ENCODE measurements at places on chromosomes 1 and 21. TPM values are rescaled to one million over a fixed set of nuclear protein-coding genes. Genes with fewer than 3 reads are reported as not detected.

- no peak for DNase-seq
Observed at GRCh38 chr1:174265282-174265681, 106.0 kb downstream of the RABGAP1L start.

The KLHDC8A gene
- 4.1 TPM for total RNA-seq

DNA sequence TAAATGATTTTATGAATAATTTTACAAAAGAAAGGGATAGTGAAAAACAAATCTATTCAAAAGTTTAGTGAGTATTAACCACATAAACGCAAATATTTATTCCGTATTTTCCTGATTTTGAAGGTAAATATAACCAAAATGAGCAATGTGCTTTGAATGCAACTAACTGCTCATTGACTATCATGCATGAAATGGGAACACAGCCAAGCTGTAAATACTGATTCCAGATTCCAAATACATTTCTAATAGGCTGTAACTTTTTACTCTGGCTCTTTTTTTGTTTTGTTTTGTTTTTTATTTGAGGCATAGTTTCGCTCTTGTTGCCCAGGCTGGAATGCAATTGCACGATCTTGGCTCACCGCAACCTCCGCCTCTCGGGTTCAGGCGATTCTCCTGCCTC, 41.8 kb downstream of the SELENOF start:
- DNase-seq, result no peak

DNA sequence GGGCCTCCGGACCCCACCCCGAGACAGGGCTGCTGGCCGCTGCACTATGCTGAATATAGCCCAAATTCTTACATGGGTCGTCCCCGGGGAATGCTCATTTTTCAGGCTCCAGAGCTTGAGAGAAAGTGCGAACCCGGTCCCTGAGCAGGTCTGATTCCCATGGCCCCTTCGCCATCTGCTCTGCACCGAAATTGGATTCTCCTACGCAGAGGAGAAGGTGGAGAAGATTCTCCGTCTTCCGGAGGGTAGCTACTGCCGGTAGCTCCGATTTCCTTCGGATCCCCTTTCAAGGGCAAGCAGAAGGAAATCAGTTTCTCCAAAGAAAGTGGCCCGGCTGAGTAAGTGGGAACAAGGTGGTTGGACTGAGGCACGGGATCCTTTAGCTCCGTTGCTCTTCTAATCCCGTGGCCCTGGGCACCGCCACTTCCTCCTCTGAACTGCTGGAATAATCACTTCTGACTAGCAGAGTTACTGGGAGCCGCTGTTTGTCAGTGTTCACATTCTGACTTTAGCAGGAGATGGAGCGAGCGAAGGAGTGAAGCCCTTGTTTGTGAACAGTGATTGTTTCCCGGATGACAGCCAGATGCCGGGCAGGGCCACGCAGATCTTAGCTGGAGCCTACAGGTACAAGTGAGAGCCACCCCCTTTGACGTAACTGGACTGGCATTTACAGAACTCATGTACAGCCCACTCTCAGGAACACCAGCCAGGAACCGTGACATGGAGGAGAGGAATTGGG, 1.1 kb upstream of the ZNF496 start:
- peak; percentile 22 for DNase-seq

DNA sequence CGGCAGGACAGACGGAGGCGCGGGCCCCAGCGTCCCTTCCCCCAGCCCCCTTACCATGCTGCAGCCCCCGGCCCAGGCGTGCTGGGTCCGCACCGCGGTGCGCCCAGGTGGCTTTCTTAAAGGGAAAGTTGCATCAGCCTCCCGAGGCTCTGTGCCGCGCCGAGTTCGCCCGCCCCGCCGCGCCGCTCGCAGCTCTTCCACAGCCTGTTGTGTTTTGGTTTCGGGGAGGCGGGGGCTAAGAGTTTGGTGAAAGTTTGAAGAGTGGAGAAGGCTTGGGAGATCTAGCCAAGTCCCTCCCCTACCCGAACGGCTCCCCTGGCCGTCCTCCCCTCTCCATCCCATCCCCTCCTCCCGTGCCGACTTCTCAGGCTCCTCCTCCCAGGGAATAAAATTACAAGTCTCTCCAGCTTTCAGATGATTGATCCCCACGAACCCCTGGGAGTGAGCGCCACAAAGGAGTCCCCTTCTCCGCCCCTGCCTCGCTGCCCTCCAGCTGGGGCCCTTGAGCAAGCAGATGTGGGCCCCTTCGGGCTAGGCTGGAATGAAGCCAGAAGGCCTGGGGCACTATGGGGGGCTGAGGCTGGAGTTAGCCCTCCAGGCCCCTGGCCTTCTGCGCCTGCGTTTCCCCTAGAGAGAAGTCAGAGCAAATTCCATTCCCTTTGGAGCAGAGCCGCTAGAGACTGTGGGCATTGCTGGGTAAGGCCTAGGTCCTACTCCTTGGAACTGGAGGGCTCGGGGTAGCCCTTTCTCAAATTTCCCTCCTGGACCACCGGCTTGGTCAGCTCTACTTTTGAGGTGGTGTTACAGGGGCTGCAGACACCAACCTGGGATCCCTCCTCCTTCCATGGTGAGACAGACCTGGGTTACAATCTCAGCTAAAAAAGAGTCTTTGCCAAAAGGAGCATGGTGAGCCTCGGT, at the start of gene SLC6A9:
Gene SLC6A9, minus strand, starts transcription at position 211 of the 918 bp plus-strand sequence. CDS start 7,185 bp downstream, outside the sequence.
- no peak for DNase-seq

The SELP gene
- total RNA-seq, result 30.3 TPM

DNA sequence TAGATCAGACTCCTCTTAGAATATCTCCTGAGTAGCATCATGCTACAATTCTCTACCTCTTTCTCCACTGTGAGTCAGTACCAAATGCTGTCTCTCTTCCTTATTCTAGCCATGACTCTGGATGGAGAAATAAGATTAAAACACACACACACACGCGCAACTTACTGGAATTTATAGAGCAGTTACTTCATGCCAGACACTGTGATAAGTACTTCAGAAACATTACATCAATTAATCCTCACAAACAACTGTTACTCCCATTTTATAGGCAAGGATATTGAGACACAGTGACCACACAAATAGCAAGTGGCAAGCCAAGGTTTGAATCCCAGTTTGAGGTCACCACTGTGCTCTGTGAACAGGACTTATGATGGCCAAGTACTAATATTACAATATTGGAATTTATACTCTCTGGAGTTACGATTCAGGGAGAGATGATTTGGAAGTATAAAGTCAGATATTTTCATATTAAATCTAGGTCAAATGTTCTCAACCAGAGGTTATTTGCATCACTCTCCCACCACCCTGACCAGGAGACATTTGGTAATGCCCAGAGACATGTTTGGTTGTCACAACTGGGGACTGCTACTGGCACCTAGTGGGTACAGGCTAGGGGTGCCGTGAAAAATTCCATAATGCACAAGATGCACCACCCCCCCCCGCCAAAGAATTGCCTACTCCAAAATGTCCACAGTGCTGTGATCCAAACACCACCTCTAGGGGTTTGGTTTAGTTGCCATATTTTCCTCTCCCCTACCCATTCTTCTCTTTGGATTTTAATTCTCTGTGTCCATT, 221.6 kb downstream of the LTN1 start:
- DNase-seq, result no peak

- no peak for DNase-seq
Observed at GRCh38 chr1:84426376-84426775, 28.1 kb downstream of the DNASE2B start.

DNA sequence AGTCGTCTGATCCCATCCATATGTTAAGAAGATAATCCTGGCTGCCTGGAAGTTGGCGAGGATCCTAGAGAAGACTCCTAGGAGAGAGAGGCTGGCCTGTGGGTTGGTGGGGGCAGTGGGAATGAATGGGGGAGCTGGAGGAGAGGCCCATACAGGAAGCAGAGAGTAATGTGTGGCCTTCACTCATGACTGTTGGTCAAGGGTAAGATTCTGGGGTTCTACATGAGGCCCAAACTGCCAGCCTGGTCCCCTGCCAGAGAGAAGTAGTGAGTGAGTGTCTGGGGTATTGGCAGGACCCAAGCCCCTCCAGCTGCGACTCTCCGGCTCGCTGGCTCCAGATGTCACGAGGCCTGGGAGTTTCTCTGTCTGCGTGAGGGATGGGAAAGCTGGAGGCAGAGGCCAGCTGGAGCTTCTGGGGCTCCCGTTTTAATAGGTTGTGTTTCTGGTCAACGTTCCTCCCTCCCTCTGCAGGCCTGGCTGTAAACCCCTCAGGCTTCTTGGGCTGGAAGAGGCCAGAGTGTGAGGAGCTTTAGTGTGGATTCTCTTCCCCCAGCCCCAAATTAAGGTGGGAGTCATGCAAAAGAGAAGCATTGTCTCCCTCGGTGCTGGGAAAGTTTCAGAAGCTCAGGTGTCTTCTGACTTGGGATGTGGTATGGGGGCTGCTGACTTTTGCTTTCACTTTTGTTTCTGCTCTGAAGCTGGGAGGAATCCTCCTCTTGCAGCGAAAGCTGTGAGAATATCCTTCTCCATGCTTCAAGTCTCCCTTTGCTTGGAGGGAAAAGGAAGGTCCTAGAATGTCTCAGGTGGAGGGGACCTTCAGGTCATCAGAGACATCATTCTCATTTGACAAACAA, 2.6 kb downstream of the TMEM51 start:
- DNase-seq, result no peak

GRCh38 chr1:234486858-234487840, 8.2 kb upstream of the TARBP1 start:
- peak; percentile 53 for DNase-seq

- DNase-seq, result no peak
Observed at GRCh38 chr1:100065183-100065968, 67.4 kb downstream of the SASS6 start.

DNA sequence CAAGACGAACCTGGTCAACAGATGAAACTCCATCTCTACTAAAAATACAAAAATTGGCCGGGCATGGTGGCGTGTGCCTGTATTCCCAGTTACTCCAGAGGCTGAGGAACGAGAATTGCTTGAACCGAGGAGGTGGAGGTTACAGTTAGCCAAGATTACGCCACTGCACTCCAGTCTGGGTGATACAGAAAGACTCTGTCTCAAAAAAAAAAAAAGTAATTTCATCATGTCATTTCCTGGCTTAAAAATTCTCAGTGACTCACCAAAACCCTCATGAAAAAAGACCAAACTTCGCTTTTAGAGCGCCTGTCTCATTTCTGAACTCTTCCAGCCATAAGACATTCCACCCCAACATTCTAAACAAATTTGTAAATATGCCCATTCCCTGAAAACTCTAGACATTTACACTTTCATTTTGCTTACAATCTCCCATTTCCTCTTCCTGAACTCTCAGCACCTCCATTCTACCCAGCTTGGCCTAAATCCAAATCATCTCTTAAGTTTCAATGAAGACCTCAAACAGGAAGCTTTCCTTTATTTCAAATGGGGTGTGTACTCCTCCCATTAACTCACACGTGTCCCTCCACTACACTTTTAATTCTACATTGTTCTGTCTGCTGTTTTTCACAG, 50.5 kb upstream of the PRRC2C start:
- no peak for DNase-seq

The PPIH gene
- 22.4 TPM for total RNA-seq

DNA sequence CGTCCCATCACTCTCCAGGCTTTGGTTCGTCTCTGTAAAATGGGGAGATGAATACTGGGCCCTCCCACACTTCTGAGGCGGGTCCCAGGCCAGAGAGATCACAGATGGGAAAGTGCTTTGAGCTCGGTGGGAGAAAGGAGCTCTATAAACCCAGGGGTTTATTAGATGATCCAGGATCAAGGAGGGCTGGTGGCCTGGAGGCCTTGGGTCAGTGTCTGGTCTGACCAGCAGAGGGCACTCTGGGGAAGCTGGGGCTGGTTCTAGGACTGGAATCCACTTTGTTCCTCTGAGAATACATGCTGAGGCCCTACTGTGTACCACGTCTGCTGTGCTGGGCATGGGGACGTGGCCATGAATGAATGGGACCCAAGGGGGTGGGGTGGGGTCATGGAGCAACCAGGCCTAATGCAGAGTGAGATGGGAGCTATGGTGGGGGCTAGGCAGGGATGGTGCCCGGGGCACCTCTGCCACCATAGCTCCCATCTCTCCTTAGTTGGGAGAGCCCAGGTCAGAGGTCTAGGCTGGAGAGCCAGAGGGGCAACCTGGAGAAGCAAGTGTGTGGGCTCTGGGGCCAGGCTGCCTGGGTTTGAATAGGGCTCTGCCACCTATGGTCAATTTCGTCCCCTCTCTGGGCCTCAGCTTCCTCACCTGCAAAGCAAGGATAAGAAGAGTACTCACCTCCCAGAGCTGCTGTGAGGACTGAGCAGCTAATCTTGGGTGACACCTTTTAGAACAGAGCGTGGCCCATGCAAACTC, 9.0 kb upstream of the FAM131C start:
- peak; percentile 64 for DNase-seq

The PCSK9 gene
- total RNA-seq, result 4.3 TPM

GRCh38 chr1:202274611-202275010, 67.1 kb downstream of the UBE2T start:
- DNase-seq, result no peak

- no peak for DNase-seq
Observed at GRCh38 chr1:20058531-20058930, 11.5 kb upstream of the PLA2G5 start.

The GSTM2 gene
- 120 TPM for total RNA-seq

The ZC3H12A gene
- 10.0 TPM for total RNA-seq

The VANGL2 gene
- 0.84 TPM for total RNA-seq

DNA sequence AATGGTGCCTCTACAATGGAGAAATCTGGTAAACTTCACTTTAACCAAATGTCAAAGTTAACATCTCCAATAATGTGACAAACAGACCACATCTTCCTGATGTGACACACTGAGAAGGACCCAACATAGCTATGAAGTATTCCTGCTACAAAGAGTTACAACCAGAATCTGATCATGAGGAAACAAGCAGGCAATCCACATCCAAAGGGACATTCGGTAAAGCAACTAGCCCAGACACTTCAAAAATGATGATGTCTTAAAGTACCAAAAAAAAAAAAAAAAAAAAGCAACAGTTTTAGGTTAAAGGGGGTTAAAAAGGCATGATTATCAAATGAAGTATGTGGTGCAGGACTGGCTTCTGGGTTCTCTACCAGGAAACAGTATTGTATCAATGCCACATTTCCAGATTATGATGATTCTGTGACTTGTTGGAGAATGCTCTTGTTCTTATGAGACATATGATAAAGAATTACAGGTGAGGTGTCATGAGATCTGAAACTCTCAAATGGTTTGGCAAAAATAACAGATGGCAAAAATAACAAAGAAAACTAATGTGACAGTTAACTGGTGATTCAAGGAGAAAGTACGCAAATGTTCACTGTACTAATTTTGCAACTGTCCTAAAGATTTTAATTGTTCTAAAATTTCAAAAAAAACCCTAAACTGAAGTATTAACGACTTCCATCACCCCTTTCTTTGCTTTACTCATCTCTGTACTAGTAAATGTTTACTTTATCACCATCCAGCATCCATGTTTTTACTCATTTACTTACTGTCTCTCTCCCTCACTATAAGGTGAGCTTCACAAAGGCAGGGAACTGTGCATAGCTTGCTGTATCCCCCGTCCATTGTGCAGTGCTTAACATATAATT, 2.8 kb downstream of the CD58 start:
- DNase-seq, result no peak

GRCh38 chr1:39852214-39852791, 31.0 kb downstream of the TRIT1 start:
- DNase-seq, result no peak

Data from tibial nerve (tissue), 4 donors.